ENCODE measurements at places on chromosomes 16 and 17.

DNA sequence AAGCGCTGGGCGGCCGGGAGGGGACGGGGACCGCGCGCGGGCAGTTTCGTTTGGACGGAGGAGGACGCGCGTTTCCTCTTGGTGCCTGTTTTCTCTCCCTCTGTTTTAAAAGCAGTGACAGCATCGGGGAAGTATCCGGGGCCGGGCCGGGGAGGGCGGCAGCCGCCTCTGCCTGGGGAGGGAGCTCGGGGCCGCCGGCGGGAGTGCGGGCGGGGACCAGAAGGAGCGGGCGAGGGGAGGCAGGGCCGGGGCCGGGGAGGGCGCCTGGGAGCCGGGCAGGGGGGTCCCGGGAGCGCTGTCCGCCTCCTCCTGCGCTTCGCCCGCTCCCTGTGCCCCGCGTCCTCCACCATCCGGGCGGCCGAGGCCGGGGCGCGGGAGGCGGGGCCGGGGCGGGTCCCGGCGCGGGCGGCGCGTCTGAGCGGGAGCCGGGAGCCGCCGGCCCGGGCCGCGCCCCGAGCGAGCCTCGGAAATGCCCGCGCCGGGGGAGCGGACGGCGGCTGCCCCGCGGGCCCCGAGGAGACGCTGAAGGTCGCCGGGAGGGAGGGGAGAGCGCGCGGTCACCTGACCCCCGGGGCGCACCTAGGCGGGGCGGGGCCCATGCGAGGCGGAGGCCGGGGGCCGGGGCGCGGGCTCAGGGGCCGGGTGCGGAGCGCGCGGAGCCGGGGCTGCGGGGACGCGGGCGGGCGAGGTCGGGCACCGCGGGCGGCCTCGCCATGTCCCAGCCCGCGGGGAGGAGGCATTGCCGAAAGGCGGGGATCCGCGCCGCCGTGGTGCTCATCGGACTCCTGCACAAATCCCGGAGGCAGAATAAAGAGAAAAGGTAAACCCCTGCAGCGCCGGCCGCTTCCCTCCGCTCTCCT lies 57.3 kb downstream of the RAP1GAP2 start:
- DNase-seq, result peak; percentile 52

DNA sequence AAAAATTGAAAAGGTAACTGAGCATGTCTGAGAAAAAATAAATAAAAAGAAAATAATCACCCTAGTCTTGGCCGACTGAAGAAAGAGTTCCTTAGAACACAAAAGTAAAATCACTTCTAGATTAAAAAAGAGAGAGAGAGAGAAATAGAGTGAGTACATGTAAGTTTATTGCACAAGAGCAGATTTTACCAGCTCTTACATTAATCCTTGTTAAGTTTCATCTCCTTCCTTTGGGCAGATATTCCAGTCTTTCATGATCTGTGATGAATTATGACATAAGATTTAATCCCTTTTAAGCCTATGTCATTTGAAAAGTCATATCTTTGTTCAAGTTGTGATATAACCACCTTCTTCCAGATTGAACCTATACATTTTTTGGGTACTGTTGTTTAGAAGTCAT lies 54.8 kb downstream of the NFAT5 start:
- no peak for DNase-seq

GRCh38 chr16:55487048-55487803 lies 8.2 kb downstream of the MMP2 start:
- no peak for DNase-seq

GRCh38 chr17:41505809-41506767 lies 676 bp upstream of the KRT13 start:
- no peak for DNase-seq

DNA sequence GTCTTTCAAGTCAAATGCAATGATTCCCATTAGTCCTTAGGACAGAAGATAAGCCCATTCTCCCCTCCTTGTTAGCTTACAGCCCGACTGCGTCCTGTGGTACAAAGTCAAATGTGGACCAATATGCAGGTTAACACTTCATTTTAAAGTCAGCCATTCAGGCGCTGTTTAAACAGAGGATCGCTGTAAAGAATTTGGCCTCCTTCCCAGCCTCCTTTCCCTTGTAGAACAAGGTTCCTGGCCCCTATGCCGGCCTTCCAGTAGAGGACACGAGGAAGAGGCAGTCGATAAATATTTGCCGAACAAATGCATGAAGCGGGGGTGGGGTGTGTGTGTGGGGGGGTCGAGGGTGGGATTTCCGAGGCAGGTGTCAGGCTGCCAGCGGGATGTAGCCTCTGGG lies 4.3 kb downstream of the SDK2 start:
- no peak for DNase-seq

- DNase-seq, result no peak
These were observed 44.0 kb downstream of the SPOP start for GRCh38 chr17:49633762-49634484.

- no peak for DNase-seq
These were observed 147.2 kb downstream of the SPECC1 start for GRCh38 chr17:20156196-20157000.

DNA sequence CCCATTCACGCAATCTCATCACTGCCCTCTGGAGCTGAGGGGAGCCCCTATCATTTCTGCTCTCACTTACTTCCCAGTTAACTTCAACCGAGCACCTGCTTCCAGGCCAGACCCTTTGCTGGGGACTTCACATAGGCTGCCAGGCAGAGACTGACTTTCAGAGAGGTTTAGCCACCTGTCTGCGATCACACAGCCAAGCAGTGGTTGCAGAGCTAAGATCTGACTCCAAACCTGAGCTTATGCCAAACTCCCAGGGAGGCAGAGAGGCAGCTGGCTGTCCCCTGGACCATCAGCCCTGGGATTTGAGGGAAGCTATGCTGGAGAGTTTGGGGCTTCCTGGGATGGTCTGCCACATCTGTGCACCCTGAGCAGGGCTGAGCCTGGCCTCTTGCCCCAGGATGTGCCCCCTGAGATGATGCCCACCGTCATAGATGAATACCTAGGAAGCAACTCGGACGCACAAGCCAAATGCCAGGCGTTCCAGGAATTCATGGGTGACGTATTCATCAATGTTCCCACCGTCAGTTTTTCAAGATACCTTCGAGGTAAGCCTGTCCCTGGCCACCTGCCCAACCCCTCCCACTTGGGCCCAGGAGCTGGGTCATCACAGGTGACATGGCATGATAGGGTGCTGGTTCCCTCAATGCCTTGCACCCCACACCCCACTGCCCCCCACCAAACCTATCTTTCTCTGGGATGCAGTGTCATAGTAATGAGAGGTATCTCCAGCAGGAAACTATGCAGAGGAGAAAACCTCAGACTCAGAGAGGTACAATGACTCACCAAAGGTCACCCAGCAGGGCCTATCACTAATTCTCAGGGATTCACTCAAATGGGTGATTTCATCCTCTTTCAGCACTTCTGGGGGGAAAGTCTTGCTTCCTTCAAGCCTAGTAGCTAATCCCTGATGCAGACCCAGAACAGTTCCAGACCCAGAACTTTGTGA lies 10.0 kb downstream of the CES3 start:
- DNase-seq, result no peak

DNA sequence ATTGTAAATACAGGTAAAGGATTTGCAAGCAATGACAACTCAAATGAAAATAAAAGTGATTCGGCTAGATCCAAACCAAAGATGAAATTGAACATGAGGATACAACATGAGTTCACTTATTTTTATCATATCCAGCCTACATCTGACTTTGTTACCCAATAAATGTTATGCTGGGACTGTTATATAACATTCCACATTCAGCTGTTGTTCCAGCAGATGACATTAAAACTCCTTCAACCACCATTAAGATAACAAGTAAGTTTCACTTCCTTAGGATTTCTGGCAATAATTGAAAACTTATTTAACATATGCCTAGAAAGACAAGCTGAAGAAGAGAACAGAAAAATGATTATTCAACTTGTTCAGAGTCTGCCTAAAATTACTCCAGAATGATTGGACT lies 729.4 kb downstream of the CDH11 start:
- DNase-seq, result no peak

DNA sequence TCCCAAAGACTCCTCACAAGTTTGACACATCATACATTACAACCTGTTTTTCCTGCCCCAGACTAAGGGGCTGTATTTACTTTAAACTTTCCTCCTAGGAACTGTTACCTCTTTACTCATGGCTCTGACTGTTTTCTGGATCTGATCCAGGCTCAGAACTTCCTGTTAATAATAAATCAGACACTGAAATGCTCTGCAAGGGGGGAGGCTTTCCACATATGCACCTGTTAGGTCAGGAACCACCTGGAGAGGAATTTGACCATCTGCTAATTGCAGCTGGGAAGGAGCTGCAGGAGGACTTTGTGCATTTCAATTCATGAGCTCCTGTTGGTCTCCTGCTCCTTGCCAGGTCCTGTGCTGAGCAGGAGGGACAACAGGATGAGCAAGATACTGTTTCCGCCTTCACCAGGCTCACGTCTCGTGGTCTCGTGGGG lies 476.9 kb upstream of the CDH5 start:
- DNase-seq, result no peak

GRCh38 chr16:6335072-6335471 lies 997.6 kb upstream of the RBFOX1 start:
- no peak for DNase-seq

DNA sequence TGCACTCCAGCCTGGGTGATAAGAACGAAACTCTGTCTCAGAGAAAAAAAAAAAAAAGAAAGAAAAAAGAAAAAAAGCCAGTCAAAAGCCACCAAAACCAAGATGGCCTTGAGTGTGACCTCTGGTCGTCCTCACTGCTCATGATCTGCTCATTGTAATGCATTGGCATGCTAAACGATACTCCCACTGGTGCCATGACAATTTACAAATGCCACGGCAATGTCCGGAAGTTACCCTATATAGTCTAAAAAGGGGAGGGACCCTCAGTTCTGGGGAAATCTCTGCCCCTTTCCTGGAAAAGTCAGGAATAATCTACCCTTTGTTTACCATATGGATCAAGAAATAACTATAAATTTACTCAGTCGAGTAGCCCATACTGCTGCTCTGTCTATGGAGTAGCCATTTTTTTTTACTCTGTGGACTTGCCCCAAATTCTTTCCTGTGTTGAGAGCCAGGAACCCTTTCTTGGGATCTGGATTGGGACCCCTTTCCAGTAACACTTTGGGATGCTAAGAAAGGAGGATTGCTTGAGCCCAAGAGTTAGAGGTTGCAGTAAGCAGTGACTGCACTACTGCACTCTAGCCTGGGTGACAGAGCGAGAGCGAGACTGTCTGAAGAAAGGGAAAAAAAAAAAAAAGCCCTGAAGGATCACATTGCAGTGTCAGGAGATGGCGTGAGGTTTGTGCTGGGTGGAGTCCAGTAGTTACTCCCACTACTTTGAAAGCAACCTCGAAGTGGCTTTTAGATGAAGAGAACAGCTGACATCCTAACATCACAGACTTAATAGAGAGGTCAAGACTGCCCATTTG lies 3.7 kb upstream of the TMEM231 start:
- DNase-seq, result no peak

- DNase-seq, result no peak
These were observed 14.5 kb downstream of the ZFPM1 start for GRCh38 chr16:88467541-88467944.

DNA sequence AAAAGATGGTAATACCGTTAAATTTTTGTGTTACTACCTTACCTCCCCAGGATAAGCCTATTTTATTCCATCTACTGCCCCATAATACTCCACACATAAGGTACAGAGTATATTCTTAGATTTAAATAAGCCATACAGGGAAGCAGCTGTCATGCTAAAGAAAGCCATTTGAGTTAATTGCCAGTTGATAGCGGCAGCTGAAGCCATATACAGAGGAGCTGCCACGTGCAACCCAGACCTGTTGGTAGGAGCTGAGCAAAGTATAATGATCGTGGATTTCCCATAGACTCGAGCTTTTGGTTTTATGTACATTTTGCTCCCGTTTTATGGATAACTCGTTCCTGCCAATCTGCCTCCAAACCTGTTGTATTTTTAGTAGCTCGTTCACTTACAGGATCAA lies 12.0 kb downstream of the CPSF4L start:
- no peak for DNase-seq

DNA sequence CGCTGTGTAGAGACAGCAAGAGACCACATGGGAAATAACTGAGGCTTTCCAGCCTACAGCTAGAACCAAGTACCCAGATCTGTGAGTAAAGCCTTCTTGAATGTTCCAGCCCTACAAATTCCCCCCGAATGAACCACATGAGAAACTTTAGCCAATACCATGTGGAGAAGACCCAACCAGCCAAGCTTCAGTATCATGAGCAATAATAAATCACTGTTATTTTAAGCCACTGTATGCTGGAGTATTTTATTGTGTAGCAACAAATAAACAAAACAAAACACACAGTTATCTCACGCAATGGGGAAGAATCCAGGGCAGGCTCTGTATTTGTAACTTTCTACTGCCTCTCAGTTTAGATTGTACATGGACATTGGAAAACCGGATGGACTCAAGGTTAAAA lies 426.2 kb downstream of the CDH11 start:
- no peak for DNase-seq

DNA sequence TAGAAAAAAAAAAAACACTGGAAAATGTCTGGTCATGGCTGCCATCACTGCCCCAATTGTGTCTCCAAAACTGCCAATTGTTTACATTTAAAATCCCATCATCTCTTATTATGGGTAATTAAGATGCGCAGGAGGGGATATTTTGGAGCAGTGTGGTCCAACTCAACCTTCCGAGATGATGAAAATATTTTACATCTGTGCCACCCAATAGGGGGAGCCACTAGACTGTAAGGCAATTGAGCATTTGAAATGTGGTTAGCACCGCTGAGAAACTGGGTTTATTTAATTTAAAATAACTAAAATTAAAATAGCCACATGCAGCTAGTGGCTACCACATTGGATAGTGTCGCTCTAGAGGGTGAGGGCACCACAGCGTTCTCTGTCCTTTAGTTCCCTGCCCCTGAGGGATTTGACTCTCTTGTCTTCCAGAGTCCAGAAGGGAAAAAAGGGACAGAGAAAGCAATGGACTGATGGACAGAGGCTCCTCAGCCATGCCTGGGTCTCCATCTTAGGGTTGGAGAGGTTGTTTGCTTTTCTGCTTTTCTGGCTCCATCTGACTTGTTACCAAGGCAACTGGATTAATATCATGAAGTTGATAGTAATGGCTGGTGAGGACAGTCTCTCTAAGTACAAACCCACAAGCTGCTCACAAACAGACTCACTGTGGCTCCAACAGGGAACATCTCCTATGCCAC lies 3.5 kb downstream of the MPO start:
- no peak for DNase-seq

DNA sequence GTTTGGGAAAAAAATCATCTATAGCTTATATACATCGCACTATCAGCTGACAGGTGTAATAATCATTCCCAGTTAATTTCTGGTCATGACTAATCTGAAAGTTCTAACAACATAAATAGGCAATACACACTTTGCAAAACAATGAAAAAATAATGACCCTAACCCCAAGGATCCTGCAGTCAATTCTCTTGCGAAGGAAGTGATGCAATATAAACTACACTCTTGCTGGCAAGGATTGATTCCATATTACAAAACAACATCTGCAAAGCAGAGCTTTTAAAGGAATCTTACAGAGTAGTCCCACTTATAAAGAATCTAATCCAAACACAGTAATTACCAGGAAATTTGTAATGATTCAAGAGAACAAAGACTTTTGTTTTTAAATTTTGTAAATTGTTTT lies 73.4 kb downstream of the MYO1D start:
- DNase-seq, result no peak

DNA sequence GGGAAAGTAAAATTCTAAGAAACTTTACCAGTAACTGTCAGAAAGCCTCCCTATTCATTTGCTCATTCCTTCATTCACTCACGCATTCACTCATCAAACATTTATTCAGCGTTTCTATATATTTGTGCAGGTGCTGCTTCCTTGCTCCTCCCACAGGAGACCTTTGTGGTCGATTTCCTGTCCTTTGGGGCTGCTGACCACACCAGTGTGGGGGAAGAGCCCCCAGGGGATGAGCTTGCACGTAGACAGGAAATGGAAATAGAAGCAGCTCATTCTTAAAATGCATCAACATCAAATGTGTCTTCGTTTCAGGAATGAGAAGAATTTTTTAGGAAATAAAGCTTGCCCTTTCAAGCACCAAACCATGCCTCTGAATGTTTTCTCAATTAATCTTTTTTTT lies 9.6 kb downstream of the PIK3R6 start:
- peak; percentile 60 for DNase-seq

Measured in activated CD4-positive, alpha-beta memory T cell treated with anti-CD3 and anti-CD28 coated beads, Interleukin-2, amount 10 ng/mL, durations not matched to agents 7 days and 5 days (primary cell).